ENCODE measurements at places on chromosomes 13 and 19. TPM values are rescaled to one million over a fixed set of nuclear protein-coding genes. Genes with fewer than 3 reads are reported as not detected.
A peak's percentile ranks its signal among the peaks of the same experiment; 100 is the strongest.

DNA sequence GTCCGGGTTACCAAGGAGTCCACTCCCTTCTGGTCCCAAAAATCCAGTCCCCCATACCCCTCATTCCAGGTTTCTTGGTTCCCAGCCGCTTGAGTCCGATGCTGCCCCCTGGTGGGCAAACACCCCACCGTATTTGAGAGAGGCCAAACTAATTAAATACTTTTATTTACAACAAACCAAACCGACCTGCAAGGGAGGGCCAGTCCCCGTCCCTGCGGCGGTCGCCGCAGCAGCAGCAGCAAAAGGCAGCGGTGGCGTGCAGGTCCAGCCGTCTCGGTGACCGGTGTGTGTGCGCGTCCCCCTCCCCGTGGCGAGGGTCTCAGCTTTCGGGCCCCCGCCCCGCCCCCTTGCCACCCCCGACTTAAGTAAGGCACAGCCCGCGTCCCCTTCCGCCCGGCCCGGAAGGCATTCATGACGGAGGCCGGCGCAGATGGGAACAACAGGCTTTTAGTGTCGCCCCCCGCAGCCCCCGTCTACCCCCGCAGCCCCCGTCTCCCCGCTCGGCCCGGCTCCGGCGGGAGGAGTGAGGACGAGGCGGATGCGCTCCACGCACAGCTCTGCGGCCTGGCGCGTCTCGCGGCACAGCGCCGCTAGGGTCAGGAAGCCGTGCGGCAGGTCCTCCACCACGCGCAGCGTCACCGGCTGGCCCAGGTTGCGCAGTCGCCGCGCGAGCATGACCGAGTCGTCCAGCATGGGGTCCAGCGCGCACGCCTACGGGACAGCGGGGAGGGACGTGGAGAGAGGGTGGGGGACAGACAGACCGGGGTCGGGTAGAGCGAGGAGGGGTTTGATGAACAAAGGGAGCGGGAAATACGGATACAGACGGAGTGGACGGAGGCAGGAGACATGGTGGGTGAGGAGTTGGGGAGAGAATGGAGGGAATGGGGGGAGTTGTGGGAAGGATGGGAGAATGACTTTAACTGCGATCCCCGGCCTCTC lies 11.5 kb upstream of the CNFN start:
- peak; percentile 88 for DNase-seq

DNA sequence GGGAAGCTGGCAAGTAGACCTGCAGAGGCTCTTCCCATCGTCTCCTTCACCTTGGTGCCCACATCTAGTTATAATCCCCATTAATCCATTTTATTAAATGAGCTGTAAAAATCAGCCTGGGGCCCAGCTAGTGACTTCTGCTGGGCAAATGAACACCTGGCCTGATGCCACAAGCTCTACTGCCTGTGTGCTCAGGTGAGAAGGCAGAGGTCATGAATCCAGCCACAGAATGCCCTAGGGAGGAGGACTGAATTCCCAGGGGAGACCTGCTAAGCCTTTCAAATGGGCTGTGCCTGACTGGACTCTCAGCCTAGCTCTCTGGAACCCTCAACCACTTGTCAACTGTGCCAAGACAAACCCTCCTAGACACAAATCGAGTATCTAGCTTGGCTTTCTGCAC lies 74.0 kb downstream of the PDS5B start:
- DNase-seq = no peak

GRCh38 chr13:113914333-113915011 lies 50.6 kb upstream of the GAS6 start:
- DNase-seq = no peak

DNA sequence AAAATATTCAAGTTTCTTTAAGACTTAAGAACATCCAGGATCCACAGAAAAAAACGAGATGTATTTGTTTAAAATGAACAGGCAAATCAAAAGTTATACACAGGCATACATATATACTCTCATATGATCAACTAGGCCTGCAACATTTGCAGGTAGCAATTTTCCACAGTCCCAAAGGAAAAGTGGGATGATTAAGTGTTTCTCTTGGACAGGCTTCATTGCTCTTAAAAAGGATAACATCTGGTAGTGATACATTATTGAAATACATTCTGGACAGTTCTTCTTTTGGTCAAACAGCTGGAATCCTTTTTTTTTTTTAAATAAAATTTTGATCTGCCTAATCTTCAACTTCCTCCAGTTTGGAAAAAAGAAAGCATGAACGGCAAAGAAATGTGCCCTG lies 114.8 kb upstream of the TDRD3 start:
- no peak for DNase-seq

GRCh38 chr13:31631071-31631470 lies 108.3 kb upstream of the RXFP2 start:
- DNase-seq = no peak

DNA sequence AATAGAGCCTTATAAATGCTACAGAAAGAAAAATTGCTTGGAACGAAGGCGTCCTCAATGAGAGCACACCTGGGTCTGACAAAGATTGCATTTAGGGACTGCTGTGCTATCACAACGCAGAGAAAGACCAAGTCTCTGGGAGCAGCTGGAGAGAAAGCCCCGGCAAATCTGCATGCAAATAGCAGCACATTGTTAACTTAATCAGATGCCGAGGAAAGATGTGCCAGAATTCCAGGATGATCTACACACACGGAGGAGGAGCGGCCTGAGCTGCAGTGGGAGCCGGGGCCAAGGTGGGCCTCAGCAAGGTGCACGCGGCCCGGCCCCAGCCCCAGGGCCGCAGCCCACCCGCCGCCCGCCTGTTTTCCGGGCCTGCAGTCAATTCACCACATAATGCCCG lies 1.4 kb downstream of the ZNF536 start:
- no peak for DNase-seq

DNA sequence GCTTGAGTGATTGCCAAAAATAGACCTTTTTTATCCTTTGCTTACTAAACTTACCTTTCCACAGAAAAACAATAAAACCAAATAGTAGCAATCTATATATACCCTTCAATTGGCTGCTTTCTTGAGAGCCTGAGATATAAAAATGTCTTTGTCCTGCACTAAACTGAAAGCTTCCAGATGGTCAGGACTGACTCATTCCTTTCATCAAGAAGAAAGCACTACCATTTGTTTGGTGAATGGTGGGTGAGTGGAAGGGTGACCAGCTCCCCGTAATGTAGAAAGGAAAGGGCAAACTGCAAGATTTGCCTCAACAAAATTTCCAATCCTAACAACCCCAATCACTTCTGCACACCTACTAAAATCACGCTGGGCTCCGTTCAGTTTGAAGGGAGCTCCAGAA lies 67.8 kb downstream of the SACS start:
- DNase-seq = no peak

- DNase-seq = no peak
Observed at GRCh38 chr19:43462785-43463380, 2.5 kb downstream of the LYPD3 start.

DNA sequence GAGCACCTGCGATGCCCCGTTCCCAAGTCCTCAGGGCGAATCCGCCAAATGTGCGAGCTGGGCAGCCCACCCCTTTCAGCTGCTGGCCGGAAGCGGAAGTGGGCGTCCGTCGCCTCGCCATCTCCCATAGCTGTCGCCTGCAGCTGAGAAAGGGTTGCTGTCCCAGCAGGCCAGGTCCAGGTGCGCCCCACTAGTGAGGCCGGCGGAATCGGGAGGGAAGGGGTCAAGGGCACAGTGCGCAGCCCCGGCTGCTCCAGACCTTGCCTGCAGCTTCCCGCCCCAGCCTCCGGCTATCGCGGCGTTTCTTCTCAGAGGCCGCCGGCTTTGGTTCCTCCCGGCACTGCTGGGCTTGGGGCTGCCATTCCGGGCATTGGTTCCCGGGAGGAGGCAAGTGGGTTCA lies at the start of gene ZNF177:
ZNF177 (plus strand) TSS at position 109 of the 400 bp plus-strand sequence. CDS start 15,299 bp downstream, outside the sequence.
- peak; percentile 13 for DNase-seq

The CERS1 gene
- total RNA-seq = 0.18 TPM

The DMPK gene
- 8.0 TPM for total RNA-seq

The ZNF541 gene
- 0.41 TPM for total RNA-seq

The NR2C2AP gene
- 37.8 TPM for total RNA-seq

The MCEMP1 gene
- total RNA-seq = not detected

The LENG9 gene
- 5.5 TPM for total RNA-seq

The GRIK5 gene
- total RNA-seq = 0.63 TPM

The ZNF136 gene
- 10.2 TPM for total RNA-seq

The RYR1 gene
- total RNA-seq = 0.63 TPM

The CCNA1 gene
- total RNA-seq = not detected
